ENCODE measurements at places on chromosomes 11 and 22.

- DNase-seq = no peak
These were observed 32.0 kb upstream of the YWHAH start for GRCh38 chr22:31912407-31912743.

DNA sequence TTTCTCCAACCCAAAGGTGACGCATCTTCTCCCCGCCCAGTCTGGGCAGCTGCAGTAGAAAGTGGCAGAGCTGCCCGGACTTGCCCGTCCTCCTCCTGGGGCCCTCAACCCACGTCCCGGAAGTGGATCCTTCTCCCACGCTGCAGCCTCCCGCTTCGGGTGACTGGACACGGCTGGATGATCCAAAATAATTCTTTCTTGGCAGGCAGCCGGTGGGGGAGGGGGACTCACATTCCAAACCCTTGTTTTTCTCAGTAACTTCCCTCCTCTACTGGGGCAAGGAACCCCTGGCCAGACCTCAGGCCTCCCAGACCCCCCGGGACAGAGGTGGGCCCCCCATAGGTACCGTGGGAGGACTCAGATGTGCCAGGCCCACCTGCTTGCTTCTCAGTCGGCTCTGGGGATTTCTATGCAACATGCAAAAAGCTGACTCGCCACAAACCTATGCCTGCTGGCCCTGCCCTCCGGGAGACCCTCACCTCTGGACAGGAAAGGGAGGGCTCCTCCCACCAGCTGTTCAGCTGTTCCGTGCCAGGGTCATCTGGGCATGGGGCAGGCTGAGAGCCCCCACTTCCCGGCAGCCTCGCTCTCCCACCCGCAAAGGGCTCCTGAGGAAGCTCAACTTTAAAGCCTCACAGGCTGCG lies 1.4 kb downstream of the PLXNB2 start:
- DNase-seq = no peak

DNA sequence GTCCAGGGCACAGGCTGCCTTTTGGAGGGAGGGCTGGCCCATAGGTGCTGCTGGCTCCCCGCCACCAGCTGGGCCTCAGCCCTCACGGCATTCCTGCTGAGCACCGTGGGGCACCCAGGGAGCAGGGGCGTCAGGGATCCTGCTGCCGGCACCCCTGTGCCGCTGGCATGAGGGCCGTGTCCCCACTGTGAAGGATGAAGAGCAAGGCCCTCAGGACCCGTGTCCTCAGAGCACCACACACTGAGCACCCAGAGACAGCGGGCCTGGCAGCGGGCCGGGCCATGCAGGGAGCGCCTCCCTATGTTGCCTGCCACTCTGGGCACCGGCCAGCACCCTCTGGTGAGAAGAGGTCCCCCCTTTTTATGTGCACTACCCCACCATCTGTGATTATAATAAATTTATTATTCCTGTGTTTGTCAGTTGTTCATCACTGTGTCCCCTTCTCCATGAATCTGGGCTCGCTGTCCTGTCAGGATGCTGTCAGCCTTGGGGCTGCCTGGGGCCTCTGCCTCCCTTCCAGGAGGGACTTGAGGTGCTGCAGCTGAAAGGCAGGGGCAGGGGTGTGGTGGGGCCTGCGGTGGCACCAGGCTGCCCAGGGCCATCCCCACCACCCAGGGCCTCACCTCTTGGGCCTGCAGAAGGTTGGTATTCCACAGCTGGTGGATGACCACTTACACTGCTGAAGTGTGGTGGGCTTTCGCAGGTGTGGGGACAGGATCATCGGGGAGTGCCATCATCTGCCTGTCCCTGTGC lies 80.0 kb downstream of the MED15 start:
- DNase-seq = no peak

DNA sequence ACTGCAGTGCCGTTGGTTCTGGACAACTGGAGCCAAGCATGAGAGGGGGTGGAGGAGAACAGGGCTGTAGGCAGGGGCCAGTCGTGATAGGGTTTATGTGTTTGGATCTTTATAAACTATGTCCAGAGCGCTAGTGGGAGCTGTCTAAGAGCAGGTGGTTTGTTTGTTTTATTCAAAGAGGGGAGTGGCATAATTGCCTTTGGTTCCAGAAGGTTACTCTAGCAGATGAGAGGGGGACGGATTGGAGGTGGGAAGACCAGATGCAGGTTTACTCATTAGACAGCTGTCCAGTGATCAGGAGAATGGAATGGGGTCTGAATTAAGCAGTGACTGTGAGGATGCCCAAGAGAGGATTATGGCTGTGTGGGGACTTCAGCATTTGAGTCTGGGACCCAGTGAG lies 109.3 kb upstream of the TBCEL start:
- no peak for DNase-seq

- DNase-seq = no peak
These were observed 1.1 kb upstream of the CD81 start for GRCh38 chr11:2375964-2376551.

DNA sequence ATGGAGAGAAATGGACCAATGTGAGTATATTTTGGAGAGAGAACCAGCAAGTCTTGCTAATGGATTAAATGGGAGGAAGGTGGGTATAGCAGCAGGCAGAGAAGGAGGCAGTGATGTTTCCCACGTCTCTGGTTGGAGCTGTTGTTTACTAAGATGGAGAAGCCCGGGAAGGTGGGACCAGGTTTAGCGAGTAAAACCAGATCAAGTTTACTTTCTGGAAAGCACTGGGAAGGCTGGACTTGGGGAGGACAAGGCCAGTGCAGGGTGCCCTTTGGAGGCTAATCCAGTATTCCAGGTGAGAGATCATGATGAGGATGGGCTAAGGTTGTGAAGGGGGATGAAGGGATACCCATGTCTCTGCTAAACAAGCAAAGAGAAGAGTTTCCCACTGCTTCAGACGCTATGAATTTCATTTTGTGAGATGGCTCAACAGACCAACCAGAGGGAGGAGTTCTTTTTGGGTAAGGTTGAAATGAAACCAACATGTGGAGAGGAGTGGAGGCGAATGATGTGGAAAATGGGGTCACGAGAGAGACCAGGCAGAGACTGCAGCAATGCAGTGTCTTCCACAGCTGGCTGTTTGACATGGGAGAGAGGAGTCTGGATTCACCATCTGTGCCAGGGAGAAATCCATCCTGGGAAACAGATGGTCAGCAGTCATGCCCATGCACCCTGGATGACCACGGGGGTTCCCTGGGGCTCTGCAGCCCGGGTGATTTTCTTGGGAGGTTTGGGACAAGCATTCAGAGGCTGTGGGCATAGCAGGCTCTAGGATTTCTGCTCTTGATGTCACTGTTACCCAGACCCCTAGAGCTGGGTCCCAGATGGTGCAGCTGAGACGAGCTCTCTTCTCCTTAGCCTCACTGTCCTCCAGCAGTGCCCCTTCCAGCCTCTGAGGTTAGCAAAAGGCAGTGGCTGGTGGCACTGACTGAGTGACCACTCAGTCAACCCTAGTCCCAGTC lies 24.9 kb downstream of the COMMD9 start:
- no peak for DNase-seq

- DNase-seq = no peak
These were observed 18.6 kb downstream of the CBX7 start for GRCh38 chr22:39133871-39134270.

All from activated T-cell treated with anti-CD3 and anti-CD28 coated beads for 4 hours (primary cell).